ENCODE measurements at places on chromosomes 6 and 20.
A peak's percentile ranks its signal among the peaks of the same experiment; 100 is the strongest.

DNA sequence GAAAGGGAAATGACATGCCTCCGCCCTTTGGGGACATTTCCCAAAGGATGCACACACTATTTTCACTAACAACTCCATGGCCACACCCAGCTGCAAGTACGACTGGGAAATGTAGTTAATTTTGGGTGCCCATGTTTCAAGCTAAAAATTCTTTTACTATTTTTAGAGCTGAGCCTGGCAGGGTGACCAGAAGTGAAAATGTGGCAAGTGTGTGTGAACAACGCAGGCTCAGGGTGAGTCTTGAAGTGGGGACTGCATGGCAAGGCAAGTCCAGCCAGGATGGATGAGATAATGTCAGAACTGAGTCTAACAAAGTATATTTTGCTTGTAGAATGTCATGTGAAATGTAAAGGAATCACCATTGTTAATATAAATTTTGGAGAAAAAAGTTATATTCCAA is 17.0 kb upstream of the CD109 start:
- DNase-seq, result no peak

DNA sequence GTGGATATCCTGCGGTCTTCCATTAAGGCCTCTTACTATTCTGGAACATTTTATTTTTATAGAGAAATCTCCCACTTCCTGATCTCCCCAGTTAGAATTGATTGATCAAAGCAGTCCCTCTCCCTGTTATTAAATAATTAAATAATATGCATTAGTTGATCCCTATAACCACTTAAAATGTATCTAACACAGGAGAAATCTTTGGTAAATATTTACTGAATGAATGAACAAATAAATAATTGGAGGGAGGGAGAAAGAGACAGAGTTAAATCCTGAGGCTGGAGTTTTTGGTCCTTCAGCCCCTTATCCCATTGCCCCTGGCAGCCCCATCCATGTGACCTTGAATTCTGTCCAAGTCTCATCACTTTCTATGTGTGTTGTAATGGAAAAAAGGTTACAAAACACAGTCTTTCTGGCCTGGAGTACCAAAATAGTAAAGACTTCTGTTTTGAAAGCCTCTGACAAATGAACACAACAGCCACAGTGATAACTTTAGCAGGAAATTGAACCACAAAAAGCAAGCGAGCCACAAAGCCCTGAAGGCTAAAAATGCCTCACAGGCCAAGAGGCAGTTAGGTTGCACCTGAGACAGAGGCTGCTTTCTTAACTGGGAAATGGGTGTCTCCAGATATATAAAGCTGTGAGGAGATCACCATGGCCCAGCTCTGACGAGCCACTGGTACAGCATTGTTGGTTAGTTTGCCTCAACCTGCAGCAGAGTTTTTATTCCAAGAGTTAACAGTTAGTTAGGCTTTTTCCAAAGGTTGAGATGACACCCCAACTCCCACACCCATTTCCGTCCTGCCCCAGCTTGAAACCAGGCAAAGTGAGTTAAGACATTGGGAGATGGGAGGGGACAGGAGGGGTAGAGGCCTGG is 11.3 kb downstream of the NT5E start:
- DNase-seq, result peak; percentile 24

- no peak for DNase-seq
Observed at GRCh38 chr6:157732416-157733161, 90.5 kb upstream of the SNX9 start.

GRCh38 chr20:53639128-53639527 is 45.5 kb upstream of the ZNF217 start:
- no peak for DNase-seq

Data from CD8-positive, alpha-beta memory T cell (primary cell).